Non-pigmented ciliary epithelial cell (primary cell): ENCODE measurements at places on chromosomes 11 and 22.

GRCh38 chr22:41201141-41201540, 4.0 kb upstream of the L3MBTL2 start:
- no peak for DNase-seq

GRCh38 chr11:101466352-101466751, 117.5 kb downstream of the TRPC6 start:
- DNase-seq, result no peak

GRCh38 chr11:111422494-111423249, 43.6 kb upstream of the POU2AF1 start:
- DNase-seq, result no peak

GRCh38 chr11:11146830-11147229, 206.2 kb downstream of the CSNK2A3 start:
- no peak for DNase-seq

GRCh38 chr11:133740963-133741362, 104.3 kb downstream of the SPATA19 start:
- no peak for DNase-seq

DNA sequence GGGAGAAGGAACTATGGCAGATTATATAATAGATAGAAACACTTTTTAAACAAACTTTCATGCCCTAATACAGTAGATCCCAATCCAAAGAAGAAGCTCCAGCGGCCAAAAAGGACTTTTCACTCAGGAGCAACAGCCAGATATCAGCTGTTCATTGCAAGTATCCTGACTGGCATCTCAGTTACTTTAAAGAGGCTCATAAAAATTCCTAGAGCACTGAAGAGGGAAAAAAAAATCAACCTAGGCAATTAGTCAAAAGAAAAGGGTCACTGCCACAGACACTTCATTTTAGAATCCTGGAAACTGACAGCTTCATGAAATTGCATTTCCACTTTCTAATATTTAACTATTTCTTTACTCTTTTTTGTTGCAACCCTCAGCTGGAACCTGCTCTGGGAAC, 170.6 kb upstream of the SOX6 start:
- no peak for DNase-seq

DNA sequence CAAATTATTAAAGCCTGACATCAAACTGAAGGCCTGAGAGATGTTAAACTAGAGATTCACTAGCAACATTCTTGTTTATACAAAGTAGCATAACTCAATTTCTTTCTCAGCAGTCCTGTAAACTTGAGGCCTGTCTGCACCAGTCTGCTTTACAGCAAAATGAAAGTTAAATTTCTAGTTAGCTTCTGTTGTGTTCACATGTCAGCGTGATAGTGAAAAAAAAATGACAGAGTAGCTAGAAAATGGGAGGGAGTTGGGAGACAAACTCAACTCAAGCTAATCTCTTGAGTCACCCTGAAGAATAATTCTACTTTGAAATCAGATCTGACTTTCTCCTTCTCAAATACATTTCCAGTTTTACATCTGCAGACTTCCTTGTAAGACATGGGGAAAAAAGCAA, 6.5 kb downstream of the RBFOX2 start:
- no peak for DNase-seq

DNA sequence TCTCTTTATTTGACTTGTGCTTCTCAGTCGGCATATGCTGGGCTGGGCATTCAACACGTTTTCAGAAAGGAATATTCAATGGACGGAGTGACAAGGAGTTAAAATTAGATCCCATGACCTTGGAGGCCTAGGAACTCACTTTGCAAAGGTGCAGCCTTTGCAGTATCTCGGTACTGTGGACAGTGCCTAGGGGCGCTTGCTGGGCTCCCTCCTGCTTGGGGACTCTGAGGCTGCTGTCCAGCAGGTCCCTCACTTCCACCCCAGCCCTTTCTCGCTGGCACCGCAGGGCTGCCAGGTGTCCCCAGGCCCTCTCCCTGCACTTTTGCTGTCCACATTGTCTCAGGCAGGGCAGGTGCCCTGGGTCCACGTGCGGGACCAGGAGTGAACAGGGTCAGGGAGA, 255.5 kb upstream of the B3GAT1 start:
- DNase-seq, result no peak

- DNase-seq, result no peak
Observed at GRCh38 chr11:20488352-20488751, 100.8 kb downstream of the PRMT3 start.
